Sciatic nerve (tissue), 2 donors: ENCODE measurements at places on chromosomes 2 and 18. TPM values are rescaled to one million over a fixed set of nuclear protein-coding genes. Genes with fewer than 3 reads are reported as not detected.

SRD5A2 gene
- not detected for total RNA-seq

GRCh38 chr2:196747400-196747799 lies 52.1 kb downstream of the GTF3C3 start:
- DNase-seq: no peak

DNA sequence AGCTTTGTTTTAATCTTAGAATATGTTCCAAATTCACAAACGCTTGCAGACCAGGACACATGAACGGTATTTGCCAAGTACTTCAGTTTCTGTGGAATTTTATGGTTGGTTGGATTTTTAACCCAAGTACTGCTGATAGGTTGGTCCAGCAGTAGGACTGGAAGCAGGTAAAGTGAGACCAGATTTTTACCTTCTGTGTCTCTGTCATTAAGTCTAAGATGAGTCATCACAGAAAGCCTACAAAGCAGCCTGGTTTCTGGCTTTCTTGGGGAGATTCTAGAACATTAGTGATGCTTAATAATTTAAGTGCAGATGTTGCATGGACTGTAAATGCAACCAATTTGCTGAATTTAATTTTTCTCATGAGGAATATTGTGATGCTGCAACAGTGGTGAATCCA lies 100.5 kb downstream of the SCG2 start:
- DNase-seq: no peak

- no peak for DNase-seq
Measured at GRCh38 chr2:11534071-11534745, 363 bp downstream of the GREB1 start.

GALR1 gene
- total RNA-seq: 0.13 TPM

DNA sequence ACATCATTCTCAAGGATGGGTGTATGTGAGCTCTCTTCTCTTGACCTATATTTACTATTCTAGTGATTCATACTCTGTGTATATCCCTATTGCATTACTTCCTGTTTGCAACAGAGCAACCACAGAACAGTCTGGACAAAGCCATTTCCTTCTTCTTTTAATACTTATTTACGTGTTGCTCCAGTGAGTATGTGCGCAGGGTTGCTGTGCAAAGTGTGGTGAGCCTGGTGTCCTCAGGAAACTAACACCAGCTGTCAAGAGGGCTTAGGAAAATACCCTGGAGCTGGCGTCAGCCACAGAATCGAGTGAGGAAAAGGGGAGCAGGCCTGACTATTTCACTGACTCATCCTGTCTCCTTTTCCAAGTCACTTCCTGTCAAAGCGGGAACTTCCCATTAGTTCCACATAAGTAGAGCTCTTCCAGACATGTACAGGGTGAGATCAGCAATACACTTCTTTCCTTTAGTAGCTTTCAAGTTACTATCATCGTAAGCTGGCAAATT lies 214.1 kb upstream of the COPS8 start:
- no peak for DNase-seq

- no peak for DNase-seq
Measured at GRCh38 chr2:99602476-99602875, 112.7 kb upstream of the REV1 start.

- DNase-seq: no peak
Measured at GRCh38 chr2:120368086-120368485, 22.1 kb downstream of the INHBB start.

CREG2 gene
- not detected for total RNA-seq

- DNase-seq: no peak
Measured at GRCh38 chr2:62787386-62787785, 81.9 kb downstream of the EHBP1 start.

DNA sequence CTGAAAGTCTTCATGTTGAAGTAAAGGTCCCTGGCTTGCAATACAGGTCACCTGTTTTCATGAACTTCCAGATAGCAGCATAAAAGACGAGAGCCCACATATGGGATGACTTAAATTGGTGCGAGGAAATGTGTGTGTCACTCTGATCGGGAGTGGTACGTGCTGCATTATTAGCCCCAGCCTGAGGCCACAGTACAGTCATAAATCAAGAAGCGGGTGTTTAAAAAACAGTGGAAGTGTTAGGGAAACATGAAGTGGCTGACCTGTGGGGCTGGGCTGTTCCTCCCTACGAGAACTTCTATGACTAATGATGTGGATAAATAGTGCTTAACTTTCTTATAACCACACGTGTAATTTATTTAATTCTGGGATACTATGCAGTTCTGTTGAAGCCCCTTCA lies 24.4 kb downstream of the RDH14 start:
- no peak for DNase-seq

PSTPIP2 gene
- total RNA-seq: 10.0 TPM

DNA sequence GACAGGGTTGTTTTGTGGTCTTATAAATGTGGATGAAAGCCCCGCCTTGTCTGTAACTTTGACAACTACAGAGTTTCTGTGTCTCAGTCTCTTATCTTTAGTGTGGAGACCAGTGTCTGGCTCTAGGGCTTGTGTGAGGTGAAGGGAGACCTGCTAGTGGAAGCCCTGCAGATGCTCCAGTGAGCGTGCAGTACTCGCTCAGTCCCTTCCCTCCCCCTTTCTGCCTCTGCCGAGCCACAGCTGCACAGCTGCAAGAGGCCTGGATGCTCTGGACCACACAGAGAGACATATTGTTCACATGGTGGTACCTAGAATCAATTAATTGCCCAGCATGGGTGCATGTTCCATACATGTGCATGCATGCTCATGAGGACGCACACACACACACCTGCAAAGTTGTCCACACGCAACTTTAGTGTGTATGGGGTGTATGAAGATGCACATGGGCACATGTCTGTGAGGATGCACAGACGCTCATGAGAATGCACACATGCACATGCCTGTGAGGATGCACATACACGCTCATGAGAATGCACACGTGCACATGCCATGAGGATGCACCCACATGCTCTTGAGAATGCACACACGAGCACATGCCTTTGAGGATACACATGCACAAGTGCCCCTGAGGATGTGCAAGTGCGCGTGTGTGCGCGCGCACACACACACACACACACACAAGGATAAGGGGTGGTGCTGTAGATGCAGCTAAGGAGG lies 282.1 kb upstream of the HS6ST1 start:
- DNase-seq: no peak

EFR3B gene
- total RNA-seq: 13.2 TPM

DNA sequence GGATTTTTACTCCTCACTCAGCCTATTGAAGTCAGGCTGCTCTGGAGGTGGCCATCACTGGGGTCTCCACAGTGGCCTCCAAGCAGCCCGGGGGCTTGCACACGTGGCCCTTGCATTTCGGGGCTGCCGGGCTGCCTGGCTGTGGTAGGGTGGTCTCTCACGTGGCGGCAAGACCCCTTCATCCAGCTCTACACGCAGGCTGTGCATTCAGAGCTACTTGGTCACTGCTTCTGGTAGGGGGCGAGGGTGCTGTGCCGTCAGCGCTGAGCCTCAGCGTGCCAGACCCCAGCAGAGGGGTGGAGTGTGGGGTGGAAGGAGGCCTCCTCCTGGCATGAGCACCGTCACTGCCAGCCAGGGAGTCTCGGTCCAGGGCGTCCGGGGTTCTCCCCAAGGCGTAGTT lies 80.6 kb downstream of the SH3BP4 start:
- no peak for DNase-seq

DNA sequence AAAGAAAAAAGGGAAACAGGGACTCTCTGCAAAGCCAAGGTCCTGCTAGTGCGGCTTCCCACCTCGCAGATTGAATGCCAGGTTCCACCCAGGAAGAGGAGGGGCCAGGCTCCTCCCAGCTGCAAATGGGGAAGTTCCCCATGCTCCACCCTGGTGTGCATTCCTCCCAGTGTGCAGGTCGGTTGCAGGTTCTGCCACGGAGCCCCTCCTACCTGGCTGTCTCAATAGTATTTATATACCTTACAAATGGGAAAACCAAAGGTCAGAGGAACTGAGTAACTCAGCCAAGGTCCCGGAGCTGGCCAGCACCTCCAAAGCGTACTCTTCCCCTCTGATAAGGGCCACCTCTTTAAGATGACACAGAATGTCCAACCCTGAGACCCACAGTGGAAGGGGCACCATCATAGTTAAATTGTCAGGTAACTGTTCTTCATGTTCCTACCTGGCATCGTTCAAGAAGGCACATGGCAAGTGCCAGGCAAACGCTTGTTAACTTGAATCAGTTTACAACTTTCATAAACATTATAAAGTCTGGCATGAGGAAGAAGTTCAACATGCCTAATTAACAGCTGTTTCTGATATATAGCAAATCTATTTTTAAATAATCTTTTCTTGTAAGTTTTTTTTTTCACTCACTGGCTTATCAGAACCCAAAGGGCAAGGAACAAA lies 35.5 kb downstream of the POU3F3 start:
- DNase-seq: no peak

GRCh38 chr2:108363024-108363907 lies 14.5 kb upstream of the SULT1C4 start:
- DNase-seq: no peak

GRCh38 chr18:26228562-26229260 lies 2.5 kb downstream of the TAF4B start:
- no peak for DNase-seq

ZEB2 gene
- 440 TPM for total RNA-seq

DNA sequence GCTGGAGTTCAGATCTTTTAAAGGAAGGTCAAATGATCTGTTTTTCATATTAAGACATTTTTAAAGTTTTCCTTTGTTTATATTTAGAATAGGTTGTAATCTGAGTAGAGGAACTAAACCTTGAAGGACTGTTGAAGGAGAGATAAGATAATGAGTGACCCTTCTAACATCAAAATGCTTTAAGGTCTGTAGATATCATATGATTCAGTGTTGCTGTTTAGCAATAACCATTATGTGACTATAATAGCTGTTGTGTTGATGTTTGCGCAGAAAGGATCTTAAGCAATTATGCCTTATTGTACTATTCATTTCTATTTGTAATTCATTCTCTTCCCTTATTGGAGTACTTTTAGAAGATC lies 60.0 kb downstream of the SLC16A14 start:
- DNase-seq: no peak

CD8B2 gene
- total RNA-seq: not detected

- no peak for DNase-seq
Measured at GRCh38 chr2:152715854-152716428, 1.3 kb downstream of the PRPF40A start.

DNA sequence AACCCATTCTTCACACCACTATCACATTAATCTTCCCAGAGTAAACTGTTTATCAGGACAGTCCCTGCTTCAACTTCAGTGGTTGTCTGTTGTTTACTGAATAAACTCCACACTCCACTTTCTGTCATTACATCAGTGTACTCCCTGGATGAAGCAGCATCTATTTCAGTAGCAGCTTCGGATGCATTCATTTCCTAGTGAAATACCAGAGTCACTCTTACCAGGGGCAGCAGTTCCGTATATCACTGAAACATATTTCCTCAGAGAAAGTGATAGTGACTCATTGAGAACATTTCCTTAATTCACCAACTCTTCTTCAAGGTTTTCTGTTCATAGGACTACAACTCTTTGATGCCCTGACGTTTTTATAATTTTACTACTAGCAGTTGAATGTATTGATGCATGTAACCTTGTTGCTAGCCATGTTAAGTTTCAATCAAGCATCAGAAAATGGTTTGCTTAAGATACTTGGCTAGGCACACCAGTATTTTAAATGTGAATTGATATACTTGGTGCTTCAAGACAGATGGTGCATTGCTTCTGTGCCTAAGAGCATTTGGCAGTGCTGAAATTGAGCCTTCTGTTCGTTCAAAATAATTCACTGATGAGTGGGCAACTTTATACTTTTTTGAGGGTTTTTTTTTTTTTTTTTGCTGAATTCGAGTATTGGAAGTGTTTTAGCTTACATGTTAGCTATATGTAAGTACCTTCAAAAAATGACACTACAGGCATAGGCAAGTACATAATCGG lies 92.3 kb downstream of the UBE2E3 start:
- DNase-seq: no peak

DNA sequence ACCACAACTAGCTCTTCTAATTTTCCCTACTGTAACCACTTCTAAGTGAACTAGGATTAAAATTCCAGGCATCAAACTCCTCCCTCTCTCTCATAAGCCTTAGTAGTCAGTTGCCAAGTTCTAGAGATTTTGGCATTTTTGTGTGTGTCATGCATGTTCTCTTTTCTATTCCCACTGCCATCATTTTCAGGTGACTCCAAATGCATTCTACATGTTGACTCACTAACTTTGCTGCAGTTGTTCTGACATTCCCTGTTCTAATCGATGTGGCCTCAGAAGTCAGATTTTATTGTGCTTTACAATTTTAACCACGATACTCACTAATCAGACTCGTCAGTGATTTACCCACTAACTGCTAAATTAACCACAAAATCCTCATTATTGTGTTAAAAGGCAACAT lies 13.3 kb downstream of the DSC1 start:
- no peak for DNase-seq
